ENCODE measurements at places on chromosomes 6 and 20.

DNA sequence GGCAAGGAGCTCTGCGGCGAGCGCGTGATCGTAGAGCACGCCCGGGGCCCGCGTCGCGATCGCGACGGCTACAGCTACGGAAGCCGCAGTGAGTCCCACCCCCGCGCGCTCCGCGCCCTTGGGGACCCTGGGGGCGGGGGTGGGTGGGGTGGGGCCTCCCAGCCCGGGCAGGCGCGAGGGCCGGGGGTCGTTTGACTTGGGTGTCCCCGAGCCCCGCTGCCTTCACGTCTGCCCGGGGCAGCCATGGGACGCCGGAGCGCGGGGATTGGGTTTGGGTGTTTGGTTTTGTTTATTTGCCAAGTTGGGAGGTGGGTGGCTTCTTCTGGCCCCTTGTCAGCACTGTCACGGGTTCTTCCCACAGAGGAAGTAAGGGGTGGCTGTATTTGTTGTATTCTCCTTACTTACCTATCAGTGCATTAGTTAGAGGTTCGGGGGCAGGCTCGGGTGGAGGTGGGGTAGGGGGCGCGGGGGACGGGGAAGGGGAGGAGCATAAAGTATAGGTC is 777 bp downstream of the SRSF6 start:
- DNase-seq: no peak

DNA sequence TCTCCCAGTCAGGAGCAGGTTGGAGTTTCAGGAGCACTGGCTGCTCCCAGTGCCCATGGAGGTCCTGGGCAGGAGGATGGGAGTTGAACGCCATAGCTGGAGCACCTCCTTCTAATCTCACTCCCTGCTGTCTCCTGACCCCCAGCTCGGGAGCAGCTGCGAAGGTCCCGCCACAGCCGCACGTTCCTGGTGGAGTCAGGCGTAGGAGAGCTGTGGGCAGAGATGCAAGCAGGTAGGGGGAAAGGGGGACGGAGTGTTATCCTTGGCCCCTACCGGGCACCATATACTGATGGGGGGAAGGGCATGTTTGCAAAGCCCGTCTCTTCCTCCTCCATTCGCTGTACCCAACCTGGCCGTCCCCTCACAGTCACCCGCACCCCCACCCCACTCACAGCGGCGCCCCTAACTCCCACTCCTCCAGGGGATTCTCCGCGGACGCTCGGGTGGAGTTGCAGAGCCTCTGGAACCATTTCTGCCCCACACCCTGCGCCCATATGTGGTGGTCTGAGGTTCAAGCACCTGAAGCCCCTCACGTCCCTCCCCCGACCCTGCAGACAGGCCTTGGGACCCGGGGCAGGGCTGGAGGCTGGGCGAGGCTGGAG is 16.7 kb downstream of the HSPA12B start:
- no peak for DNase-seq

DNA sequence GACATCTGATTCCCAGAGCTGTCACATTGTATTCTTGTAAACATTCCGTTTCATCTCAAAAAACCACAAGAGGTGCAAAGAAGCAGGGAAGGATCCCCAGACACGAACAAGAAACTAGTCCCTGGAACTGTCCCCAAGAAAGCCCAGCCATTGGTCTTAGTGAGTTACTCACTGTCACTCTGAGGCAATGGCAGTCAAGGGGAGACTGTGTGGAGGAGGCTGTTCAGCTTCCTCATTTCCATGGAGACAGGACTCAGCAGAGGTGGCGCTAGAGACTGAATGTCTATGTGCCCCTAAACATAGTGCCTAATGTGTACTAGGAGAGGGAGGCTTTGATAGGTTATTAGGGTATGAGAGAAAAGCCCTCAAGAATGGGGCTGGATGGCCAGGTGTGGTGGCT is 11.1 kb downstream of the ULBP1 start:
- no peak for DNase-seq

DNA sequence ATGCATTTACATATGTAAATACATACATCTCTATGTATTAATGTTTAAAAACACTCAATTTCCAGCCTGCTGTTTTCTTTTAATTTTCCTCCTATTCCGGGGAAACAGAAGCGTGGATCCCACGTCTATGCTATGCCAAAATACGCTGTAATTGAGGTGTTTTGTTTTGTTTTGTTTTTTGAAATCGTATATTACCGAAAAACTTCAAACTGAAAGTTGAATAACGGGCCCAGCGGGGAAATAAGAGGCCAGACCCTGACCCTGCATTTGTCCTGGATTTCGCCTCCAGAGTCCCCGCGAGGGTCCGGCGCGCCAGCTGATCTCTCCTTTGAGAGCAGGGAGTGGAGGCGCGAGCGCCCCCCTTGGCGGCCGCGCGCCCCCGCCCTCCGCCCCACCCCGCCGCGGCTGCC is 355 bp upstream of the BMP2 start:
- no peak for DNase-seq

DNA sequence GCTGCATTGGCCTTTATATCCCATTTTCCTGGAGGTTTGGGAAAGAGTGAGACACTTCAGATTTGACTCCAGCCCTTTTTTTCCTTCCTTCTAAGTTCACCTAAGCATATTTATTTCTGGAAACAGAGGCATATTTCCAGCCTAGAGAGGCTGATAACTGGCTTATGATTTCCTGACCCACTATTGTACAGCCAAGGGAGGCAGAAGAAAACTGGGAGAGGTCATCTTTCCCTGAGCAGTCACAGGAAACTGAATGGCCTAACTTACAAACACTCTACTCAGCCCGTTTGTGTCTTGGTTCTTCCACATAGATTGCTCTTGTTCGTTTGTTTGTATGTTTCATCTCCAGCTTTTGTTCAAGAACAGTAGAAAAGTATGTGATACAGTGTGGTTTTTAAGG is 64.2 kb upstream of the LTV1 start:
- DNase-seq: no peak

DNA sequence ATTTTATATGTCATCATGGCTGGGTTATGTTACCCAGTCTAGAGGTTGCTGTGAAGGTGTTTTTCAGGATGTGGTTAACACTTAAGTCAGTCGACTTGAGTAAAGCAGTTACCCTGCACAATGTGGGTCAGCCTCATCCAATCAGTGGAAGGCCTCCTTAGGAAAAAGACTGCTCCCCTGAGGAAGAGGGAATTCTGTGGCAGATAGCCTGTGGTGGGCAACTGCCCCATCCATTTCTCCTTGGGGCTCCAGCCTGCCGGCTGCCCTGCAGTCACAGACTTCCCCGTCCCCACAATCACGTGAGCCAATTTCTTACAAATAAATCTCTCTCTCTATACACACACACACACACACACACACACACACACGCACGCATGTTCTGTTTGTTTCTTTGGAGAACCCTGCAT is 34.5 kb upstream of the MPC1 start:
- DNase-seq: no peak

- no peak for DNase-seq
Measured at GRCh38 chr6:31666337-31666965, 571 bp downstream of the CSNK2B start.

DNA sequence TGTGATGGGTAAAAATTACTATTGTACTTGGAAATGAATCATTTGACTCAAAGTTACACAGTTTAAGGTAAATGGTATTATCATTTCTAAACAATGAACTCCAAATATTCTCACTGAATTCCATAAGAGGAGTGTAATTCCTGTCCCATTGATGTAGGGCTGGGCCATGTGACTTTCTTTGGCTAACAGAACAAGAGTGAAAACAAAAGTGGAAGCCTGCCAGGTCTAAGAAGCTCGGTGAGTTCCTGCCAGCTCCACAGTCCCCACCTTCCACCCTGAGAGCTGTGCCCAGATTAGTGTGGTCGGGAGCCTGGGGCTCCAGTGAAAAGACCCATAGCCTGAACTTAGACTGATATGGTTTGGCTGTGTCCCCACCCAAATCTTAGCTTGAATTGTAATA is 24.6 kb downstream of the TBXT start:
- DNase-seq: peak; percentile 0

DNA sequence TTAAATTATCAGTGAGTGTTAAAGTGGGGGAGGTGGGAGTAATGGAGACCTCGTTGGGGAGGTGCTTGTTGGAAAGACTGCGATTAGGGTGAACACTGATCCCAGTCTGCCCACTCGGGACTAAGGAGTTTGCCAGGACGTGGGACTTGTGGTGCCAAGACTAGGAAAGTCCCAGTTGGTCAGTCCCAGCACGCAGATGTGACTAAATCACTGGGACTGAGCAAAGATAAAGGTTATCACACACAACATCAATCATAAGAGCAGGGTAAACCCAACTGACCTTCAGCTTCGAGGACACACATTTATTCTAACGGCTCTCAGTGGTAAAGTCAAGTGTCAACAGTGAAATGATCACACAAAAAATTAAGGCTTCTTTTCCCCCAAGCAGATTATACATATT is 45.5 kb downstream of the PDE10A start:
- DNase-seq: no peak

DNA sequence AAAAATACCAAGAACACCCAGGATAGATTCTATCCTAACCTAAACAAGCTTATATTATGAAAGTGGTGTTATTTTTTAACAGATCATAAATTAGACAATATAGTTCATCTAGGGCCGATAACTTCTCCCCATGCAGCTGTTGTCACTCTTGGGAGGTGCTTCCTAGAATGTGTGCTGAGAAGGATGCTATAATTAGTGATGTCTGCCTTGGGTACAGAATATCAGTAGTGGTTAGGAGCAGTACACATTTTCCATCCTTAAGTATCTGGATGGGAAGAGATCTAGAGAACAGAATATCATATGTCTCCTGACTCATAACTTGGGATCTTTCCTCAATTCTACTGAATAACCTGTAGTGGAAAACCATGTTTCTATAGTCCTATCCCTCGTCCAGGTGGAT is 214.5 kb downstream of the BCKDHB start:
- no peak for DNase-seq

GRCh38 chr20:8756410-8756809 is 312.5 kb upstream of the PLCB4 start:
- peak; percentile 88 for DNase-seq

GRCh38 chr6:13920552-13920951 is 4.2 kb upstream of the RNF182 start:
- DNase-seq: peak; percentile 40

DNA sequence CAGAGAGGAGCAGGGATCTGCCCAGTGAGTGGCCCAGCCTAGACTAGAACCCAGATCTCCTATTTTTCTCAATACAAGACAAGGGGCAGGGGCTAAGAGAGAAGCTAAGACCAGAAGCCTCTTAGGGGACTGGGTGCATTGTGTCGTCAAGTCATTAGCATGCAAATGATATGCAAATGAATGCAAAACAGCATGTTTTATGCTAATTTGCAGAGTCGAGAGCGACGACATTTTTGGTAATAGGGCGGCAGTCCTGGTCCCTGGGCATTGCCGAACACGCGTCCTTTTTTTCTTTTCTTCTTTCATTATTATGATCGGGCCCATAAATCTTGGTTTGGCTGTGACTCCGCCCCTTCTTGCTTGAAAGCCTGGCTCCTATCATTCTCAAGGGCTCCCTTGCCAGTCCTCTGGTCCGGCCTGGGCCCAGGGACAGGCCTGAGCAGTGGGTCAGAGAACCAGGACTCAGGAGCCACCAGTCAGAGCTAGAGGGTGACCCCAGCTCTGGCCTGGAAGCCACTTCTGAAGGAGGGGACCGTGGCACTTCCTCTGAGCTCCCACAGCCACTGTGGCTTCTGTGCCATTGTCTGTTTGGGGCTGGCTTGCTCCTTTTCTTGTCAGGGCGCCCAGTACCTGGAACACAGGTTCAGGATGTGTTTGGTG is 32.0 kb upstream of the SCRT2 start:
- DNase-seq: no peak

- peak; percentile 46 for DNase-seq
Measured at GRCh38 chr6:89084954-89085353, 4.4 kb downstream of the PNRC1 start.

- no peak for DNase-seq
Measured at GRCh38 chr20:44068316-44069201, 118.4 kb downstream of the JPH2 start.

GRCh38 chr6:38783443-38784228 is 68.5 kb downstream of the DNAH8 start:
- DNase-seq: no peak

DNA sequence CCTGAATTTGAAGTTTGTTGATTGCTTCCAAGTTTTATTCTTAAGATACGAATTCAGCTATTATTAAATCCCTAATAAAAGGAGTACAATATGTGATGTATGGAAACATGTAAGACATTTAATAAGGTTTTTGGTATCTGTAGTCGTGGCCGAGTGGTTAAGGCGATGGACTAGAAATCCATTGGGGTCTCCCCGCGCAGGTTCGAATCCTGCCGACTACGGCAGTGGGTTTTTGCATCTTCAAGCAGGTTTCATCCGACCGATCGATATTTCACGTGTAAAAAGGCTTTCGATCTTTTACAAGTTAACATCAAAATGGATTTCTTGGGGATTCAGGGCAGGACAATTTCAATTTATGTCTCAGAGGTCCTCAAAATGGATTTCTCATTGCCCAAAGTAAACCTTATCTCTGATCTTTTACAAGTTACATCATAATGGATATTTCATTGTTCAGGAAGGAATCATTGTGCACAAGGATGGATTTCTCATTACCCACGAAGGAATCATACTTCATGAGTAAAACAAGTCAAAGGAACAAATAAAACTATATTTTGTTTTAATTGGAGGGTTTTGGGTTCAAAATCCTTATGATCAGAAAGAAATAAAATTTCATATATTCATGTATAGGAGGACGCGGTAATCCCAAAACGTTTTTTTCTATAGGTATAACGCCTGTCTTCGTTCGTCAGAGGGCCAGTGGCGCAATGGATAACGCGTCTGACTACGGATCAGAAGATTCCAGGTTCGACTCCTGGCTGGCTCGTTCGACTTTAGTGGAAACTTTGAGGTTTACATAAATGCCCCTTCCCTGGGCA is 37.3 kb upstream of the BTN3A2 start:
- peak; percentile 61 for DNase-seq

GRCh38 chr6:132019586-132019985 is 68.4 kb upstream of the CCN2 start:
- no peak for DNase-seq

- DNase-seq: no peak
Measured at GRCh38 chr6:220312-220711, 72.0 kb upstream of the DUSP22 start.

- peak; percentile 29 for DNase-seq
Measured at GRCh38 chr6:17101422-17102257, at the start of gene STMND1. Gene STMND1, plus strand, starts transcription at chr6:17102050. Its CDS starts 208 bp downstream, at chr6:17102258.

GRCh38 chr6:54980511-54981275 is 134.1 kb downstream of the FAM83B start:
- DNase-seq: no peak

Measured in renal cortical epithelial cell (primary cell).